Ascending aorta (tissue), 2 donors: ENCODE measurements at places on chromosomes 11 and 22.

- DNase-seq = no peak
Observed at GRCh38 chr11:123973816-123974215, 3.8 kb downstream of the OR10S1 start.

- DNase-seq = no peak
Observed at GRCh38 chr11:123188508-123189165, 6.4 kb downstream of the CLMP start.

DNA sequence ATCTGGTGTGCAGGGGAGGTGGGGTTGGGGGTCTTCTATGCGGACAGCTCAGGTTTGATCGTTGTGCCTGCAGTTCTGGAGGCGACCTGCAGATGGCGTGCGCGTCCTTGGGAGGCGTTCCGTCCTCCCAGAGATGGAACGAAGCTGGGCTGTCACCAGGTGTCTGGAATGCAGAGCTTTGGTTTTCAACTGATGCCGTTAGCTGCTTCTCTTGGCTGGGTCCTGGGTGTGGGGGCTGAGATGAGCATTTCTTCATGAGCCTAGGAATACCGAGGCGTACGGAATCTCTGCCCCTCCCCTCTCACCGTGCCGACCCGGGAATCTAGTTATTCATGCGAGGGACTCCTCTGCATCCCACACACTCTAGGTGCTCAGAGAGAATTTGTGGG, 98.6 kb downstream of the CEP164 start:
- DNase-seq = no peak

DNA sequence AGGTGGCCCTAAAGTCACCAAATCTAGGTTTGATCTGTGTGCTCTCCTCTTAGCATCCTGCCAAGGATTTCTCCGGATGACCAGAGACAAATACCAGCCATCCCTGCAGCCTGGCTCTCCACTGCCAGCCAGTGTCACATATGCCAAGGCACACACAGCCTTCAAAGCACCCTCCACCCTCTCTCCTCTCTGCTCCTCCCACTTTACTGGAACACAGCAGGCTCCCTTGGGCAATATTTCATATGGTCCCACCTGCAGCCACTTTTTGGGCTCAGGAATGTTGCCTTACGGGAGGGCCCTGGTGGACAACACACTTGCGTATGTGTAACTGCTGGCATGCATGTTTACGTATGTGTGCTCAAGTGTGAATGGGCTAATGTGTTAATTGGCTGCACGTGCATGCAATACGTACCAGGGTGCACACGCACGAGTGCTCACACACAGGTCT, 183.9 kb downstream of the CEP164 start:
- no peak for DNase-seq
